ENCODE measurements at places on chromosomes 3 and 15. TPM values are rescaled to one million over a fixed set of nuclear protein-coding genes. Genes with fewer than 3 reads are reported as not detected.

Gene KBTBD13
- total RNA-seq = 0.06 TPM

DNA sequence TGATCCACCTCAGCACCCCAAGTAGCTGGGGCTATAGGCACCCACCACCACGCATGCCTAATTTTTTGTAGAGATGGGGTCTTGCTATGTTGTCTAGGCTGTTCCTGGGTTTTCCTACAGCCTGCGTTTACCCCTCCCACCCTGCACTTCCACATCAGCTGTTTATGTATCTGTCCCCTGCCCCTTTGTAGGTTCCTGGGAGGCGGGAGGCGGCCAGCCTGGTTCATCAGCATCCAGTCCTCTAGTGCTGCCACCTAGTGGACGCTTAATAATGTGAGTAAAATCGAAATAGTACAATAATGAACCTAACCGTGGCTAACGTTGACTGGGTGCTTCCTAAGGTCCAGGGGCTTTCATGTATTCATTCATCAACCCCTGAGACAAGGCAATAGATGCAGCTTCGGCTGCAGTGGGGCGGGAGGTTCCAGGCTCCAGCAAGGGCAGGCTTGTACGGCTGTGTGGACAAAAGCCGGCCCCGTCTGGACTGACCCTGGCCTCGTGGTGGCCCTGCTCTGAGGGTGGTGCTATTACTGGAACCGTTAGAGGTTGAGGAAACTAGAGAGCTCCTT lies 1.2 kb upstream of the LCTL start:
- peak; percentile 69 for DNase-seq
- no peaks in the 10 kb centered on the region for H3K4me1 ChIP-seq
- no peaks in the 10 kb centered on the region for H3K27me3 ChIP-seq
- H3K27ac ChIP-seq = no peak overlapping the region
- H3K36me3 ChIP-seq = no peaks in the 10 kb centered on the region

Gene BFSP2
- 0.41 TPM for total RNA-seq

DNA sequence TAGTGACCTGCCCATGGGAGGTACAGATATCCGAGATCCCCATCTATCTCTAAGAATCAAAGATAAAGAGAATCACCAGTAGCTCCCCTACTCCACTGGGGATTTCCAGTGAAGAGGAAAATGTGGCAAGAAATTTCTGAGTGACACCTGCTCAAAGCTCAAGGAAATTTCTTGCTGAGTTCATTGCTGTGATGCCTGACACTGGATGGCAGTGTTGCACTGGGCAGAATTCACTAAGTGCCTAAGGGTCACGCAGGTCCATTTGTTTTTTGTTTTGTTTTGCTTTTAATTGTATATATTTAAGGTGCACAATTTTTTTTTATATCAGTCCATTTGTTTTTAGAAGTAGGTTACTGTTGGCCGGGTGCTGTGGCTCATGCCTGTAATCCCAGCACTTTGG lies 109.5 kb upstream of the KCNAB1 start:
- no peaks in the 10 kb centered on the region for H3K36me3 ChIP-seq
- no peaks in the 10 kb centered on the region for H3K4me1 ChIP-seq
- H3K4me3 ChIP-seq = no peak overlapping the region
- no peaks in the 10 kb centered on the region for H3K27me3 ChIP-seq
- no peak overlapping the region for H3K27ac ChIP-seq

GRCh38 chr15:68421115-68421551 lies 10.8 kb downstream of the ITGA11 start:
- no peak overlapping the region for H3K27ac ChIP-seq
- no peaks in the 10 kb centered on the region for H3K27me3 ChIP-seq
- DNase-seq = no peak
- H3K4me1 ChIP-seq = no peaks in the 10 kb centered on the region
- H3K36me3 ChIP-seq = no peaks in the 10 kb centered on the region

Gene FBN1
- 30.8 TPM for total RNA-seq
